CD4-positive, alpha-beta T cell treated with Interleukin-10 for 1 hour (primary cell): ENCODE measurements at places on chromosomes 3 and 15.

GRCh38 chr15:52039925-52040781 lies 21.1 kb downstream of the MAPK6 start:
- DNase-seq, result no peak

GRCh38 chr3:57833763-57834162 lies 77.7 kb downstream of the SLMAP start:
- no peak for DNase-seq

GRCh38 chr3:134373271-134374104 lies 759 bp downstream of the AMOTL2 start:
- DNase-seq, result no peak

DNA sequence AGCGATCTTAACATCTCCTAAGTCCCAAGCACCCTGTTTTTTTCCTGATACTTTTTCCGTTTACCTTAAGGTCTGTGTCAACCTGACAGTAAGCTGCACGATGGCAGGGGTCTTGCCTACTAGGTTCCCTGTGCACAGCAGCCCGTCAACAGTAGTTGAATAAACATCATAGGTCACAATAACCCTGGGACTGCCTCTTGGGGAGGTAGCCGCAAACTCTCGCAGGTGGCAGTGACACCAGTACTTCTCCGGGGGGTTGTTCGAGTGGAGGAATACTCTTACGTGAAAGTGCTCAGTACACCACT lies 365 bp upstream of the PDCD6IP start:
- no peak for DNase-seq
